ENCODE measurements at places on chromosomes 3 and 15.
A peak's percentile ranks its signal among the peaks of the same experiment; 100 is the strongest.

GRCh38 chr3:131236421-131236820, 145.2 kb upstream of the NUDT16 start:
- DNase-seq: no peak

DNA sequence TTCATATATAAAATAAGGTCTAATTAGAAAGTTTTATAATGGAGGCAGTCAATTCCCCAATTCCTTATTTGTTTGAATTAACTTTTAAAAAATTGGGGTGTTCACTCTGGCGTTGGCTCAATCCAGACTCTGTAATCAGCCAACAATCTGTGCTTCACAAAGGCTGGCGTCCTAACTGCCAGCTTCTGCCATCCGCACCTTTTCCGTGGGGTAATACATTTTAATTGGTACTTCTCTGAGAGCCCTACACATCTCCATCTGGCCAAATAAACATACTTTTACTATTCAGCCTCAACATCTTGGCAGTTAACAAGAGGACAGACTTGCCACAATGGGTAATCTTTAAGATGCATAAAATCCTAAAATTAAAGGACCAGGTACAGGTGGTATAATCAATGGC, 125.2 kb upstream of the CCNL1 start:
- no peak for DNase-seq

GRCh38 chr15:82647835-82648256, 683 bp upstream of the CPEB1 start:
- DNase-seq: peak; percentile 54

DNA sequence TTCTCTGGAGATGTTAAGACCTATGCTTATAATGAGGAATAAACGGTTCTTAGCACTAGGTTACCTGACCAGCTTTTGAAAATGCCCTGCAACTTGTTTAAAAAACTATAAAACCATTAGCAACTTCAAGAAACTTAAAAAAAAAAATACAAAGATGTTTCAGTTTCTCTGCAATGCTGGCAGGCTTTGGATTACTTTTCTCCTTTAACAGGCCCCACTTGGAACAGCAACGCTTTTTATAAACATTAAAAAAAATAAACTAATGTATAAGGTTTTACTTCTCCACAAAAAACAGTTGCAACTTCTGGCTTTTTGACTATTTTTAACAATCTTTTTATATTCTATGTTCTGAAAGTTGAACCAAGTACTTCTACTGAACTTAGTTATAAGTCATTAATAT, 1006.7 kb downstream of the ROBO1 start:
- DNase-seq: no peak

- no peak for DNase-seq
Observed at GRCh38 chr3:126526668-126527005, 2.7 kb downstream of the CHST13 start.

DNA sequence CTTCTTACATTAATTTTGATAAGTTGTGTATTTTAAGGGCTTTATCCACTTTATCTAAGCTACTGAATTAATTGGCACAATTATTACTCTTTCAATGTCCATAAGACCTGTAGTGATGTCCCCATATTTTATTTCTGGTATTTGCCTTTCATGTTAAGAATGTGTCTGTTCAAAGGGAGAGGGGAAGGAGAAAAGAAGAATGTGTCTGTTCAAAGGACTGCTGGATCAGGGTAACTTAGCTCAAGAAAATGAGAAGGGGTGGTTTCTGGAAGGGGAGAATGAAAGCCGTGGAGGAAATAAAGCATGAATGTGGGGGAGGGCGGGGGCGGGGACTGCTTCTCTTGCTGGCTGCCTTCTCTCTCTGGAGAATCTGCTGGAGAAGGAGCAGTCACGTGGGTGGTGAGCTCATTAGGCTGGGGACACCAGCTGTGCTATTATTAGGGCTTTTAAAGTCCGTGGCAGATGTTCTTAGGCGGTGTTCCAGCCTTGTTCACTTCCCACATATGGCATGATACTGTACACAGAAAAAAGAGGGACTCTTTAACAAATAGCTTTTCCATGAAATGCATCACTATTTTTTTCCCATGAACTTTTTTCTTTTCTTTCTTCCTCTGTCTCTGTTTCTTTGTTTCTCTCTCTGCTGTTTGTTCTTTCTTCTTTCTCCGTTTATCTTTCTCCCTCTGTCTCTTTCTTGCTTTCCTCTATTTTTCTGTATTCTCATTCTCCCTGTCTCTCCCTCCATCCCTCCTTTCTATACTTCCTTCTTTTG, 63.7 kb upstream of the ULK4 start:
- no peak for DNase-seq

- DNase-seq: no peak
Observed at GRCh38 chr15:38691965-38692788, 127.6 kb upstream of the RASGRP1 start.

DNA sequence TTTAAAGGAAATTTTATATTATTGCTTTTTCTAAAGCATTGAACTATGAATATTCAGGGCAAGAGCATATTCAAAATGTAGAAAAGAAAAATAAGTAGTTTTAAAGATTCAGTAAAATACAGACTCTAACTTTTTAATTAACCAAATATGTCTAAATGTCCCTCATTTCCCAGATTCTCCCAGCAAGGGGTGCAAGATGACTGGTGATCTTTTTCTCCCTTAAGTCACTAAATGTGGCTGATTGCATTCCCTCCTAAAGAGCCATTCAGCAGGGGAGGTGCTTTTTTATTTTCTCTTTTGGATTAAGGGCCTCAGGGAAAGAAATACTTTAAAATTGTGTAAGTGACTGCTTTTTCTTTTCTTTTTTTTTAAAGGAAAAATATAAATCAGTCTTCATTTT, 406.9 kb downstream of the OXSM start:
- DNase-seq: no peak

GRCh38 chr3:19148768-19149091, 420 bp downstream of the KCNH8 start:
- no peak for DNase-seq

DNA sequence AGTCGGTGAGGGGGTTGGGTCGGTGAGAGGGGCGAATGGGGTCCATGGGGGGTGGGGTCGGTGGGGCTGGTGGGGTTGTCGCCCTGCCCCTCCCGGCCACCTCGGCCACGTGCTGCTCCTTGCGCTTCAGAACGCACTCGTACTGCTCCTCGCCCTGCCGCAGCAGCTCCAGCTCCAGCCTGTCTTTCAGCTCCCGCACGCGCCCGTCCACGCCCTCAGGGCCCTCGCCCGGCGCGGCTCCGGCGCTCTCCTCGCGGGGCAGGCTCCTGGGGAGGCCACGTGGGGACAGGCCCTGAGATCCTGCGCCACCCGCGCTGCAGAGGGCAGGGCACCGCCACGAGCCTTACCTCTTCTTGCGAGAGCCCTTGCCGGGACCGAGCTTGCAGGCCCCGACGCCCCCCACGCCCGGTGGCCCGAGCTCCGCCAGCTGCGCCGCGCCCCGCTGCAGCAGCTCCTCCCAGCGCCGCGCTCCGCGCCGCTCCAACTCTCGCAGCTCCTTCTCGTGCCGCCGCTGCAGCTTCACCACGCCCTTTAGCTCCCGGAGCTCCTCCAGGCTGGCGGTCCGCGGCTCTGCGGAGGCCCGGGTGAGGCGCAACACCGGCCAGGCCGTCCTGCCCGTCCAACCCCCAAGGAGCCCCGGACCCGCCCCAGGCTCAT, 8.2 kb upstream of the ANKRD63 start:
- no peak for DNase-seq

DNA sequence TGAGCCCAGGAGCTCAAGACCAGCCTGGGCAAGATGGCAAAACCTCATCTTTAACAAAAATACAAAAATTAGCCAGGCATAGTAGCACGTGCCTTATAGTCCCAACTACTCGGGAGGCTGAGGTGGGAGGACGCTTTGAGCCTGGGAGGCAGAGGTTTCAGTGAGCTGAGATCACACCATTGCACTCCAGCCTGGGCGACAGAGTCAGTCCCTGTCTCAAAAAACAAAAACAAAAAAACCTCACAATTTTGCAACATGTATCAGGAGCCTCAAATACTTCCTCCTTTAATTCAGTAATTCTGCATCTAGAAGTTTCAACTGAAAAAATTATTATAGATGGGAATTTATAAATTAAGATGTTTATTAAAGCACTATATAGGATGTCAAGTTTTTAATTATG, 1.1 kb downstream of the MRPL47 start:
- DNase-seq: no peak

GRCh38 chr3:23739536-23739935, 66.2 kb upstream of the UBE2E1 start:
- DNase-seq: no peak

DNA sequence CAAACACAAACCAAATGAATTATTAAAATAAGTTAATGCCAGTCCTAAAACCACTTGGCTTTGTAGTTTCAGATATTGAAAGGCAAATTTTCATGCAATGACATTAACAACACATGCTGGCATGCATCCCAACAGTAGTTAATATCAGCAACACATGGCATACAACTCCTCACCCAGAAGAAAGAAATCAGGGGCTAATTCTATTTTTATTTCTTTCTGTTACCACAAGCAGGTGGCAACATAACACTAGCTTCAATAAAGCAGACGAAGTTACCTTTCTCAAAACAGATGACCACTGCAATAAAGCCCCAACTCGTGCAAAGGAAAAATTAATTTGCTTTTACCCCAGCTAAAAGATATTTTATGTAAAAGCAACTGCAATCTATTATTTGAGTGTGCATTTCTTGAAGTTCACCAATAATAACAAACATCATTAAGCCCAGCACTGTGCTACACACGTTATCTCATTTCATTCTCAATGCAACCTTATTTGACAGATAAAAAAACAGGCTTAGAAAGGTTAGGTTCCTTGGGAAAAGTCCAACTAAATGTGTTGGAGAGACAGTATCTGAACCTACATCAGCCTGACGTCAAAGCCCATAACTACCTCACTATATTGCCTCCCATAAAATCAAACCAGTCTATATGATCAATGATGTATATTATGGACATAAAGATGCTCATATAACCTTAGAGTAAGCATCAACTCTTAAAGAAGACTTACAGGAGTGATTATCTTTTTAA, 2.8 kb downstream of the TOP2B start:
- no peak for DNase-seq

DNA sequence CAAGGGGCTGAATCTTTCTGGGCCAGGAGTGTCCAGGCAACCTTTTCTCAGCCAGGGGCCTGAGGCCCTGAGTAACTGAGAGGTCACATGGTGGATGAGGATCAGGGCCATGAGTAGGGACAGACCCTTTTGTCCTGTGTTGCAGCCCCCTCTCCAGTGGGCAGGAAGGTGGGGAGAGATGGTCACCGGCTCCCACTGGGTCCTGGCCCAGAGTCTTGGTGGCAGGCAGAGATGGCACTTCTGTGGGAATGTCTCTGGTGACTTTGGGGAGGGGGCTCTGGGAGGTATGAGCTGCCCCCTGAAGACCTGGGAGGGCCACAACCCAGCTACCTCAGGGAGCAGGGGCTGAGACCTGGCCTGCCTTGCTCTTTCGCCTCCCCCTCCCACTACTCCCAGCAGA, 6.8 kb downstream of the ESYT3 start:
- DNase-seq: no peak

DNA sequence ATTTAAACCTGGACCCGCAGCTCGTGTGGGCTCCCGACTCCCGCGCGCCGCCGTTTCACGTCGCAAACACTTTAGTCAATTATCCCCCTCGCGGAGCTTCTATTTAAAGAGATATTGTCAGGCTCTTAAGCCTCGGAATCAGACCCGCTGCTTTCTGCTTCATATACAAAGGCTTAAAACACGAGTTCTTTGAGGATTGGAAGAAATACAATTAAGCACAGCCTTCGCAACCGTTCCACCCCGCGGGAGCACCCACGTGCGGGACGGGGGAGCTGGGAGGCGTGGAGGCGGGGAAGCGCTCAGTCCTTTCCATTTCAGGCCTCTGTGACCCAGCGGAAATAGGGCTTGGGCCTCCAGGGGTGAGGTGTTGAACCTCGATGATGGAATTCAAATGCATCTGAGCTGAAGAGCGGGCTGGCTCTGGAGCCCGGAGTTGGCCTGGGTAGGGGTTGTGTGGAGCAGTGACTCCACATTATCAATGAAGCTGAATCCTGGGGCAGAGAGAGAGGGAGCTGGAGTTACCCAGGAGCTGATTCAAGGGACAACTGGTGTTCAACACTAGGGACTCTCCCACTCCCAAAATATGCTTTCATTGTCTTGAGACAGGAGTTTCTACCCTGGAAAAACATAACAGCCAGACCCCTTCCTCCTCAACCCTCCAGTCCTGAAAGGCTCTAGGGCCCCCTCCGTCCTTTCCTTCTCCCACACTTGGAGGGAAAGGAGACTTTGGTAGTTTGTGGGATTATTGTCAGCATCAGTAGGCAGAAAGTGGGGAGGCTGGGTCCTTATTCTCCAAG, 2.4 kb downstream of the ANKRD63 start:
- no peak for DNase-seq

- no peak for DNase-seq
Observed at GRCh38 chr3:192445770-192446644, 281.3 kb downstream of the FGF12 start.

DNA sequence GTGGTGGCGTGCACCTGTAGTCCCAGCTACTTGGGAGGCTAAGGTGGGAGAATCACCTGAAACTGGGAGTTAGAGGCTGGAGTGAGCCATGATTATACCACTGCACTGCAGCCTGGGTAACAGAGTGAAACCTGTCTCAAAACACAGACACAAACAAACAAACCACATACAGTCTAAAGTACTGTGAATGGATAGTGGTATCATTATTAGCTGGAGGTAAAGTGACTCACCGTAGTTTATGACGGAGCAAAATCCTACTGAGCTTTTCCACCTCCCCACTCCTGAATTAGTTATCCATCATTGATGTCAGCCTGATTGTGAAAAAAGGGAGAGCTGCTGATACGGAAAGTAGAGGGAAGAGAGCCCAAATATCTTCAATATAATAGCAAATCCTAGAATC, 3.2 kb upstream of the CNOT10 start:
- no peak for DNase-seq

- peak; percentile 49 for DNase-seq
Observed at GRCh38 chr3:187987924-187988323, 166.0 kb upstream of the LPP start.

DNA sequence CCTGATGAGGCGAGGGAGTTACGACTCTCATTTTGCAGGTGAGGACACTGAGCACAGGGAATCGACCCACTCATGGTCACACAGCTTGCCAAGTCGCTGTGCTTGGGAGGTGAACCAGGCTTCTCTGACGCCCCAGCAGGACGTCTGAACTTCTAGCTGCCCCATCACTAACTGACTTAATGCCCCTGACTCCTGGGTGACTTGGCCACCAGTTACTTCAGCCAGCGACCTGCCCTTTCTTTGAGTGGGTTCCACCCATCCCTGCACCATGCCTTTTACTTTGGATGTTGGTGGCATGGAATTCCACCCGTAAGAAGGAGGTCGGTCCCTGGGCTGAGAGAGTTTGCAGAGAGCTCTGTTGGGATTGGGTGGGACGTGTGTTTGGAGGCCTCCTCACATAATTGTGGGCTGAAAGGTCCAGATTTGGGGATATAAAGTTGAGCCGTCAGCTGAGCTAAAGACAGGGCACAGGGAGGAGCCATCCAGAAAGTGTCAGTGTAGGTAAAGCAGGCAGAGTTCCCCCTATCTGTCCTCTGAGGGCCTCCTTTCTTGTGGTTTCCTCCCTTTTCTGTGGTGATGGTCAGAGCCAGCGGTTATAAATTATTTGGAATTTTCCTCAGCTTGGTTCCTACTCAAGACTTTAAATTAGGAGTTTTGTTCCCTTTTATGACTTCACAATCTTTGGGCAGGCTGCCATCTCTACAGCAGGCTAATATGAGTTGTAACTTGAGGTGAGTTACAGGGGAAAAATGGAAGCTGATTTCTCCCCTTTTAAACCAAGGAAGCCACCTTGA, 55.0 kb downstream of the FLNB start:
- DNase-seq: no peak

GRCh38 chr3:173891272-173892100, 493.9 kb downstream of the NLGN1 start:
- DNase-seq: no peak

GRCh38 chr3:151499168-151499567, 38.3 kb upstream of the IGSF10 start:
- no peak for DNase-seq
